Fibroblast of pulmonary artery (primary cell): ENCODE measurements at places on chromosomes 6 and 20.

DNA sequence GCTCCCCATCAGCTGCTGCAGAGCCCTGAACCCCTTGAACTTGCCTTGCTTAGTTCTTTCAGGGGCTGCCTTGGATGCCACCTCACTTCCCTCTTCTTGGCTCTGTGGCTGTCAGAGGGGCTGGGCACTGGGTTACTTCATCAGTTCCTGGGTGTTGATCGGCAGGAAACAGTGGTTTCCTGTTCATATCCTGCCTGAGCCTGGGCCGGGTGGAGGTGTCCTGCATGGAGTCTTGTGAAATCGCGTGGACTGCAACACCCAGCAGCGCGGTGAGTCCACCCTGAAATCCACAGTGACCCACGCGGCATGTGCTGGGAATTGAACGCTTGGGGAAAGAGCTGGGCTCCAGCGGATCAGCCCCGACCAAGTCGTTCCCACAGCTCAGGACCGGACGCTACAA lies 97.5 kb downstream of the CDH26 start:
- DNase-seq, result no peak

GRCh38 chr6:149918151-149918905 lies 4.6 kb downstream of the RAET1G start:
- no peak for DNase-seq

DNA sequence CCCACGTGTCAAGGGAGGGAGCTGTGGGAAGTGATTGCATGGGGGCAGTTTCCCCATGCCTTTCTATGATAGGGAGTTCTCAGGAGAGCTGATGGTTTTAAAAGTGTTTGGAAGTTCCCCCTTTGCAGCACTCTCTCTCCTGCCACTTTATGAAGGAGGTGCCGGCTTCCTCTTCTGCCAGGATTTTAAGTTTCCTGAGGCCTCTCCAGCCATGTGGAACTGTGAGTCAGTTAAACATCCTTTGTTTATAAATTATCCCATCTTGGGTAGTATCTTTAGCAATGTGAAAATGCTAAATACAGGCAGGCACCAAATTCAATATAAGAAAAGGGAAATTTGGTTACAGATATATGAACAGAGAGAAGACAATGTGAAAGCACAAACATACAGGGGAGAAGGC lies 96.4 kb upstream of the EPHA7 start:
- no peak for DNase-seq

GRCh38 chr20:34062570-34063482 lies 49.2 kb downstream of the EIF2S2 start:
- DNase-seq, result peak; percentile 28

GRCh38 chr20:7123457-7123856 lies 356.0 kb downstream of the BMP2 start:
- no peak for DNase-seq

DNA sequence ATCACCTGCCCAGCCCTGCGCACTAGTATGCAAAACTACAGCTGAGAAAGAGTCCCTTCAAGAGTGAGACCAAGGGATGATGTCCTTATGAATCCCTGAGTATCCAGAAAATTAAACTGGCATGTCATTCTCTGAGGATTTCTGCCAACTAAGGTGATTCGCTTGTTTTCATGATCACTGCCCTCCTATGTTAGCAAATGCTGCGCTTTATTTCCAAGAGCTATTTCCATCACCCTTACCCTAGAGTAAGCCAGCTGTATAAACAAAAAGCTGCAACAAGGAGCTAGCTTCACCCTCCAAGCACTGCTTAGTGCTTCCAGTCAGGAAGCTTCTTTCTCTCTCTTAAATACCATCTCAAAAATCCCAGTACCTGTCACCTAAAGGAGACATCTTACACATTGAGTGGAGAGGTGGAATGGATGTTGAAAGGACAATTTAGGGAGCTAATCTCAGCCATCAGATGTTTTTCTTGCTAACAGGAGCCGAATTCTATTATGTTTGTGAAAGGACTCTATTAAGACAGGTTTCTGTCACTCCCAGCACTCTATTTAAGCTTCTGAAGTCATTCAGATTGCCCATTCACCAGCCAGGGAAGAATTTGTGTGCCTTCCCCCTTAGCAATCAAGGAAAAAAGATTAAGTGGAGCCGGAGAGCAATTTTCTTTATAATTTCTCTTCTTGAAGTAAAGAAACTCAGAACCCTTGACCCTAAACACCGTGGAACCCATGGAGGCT lies 322.2 kb downstream of the NRN1 start:
- DNase-seq, result no peak

DNA sequence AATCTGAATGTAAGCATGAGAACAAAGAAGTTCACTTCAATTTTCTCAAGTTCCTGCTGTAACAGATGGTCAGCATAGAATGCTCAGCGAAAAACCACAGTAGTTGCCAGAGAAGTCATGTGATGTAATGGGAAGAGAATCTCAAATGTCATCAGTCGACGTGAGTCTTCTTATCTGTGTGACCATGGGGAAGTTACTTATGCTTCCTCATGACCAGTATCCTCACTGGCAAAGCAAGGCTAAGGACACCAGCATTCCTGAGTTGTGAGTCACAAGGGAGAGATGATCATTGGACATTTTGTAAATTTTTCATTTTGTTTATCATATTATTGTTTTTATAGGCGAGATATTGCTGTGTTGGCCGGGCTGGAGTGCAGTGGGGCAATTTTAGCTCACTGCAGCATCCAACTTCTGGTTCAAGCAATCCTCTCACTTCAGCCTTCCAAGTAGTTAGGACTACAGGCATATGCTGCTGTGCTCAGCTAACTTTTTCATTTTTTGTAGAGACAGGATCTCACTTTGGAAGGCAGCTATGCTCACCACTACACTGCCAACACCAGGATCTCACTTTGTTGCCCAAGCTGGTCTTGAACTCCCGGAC lies 21.9 kb downstream of the SGK1 start:
- DNase-seq, result peak; percentile 100

GRCh38 chr20:7057611-7058010 lies 290.1 kb downstream of the BMP2 start:
- DNase-seq, result no peak

- DNase-seq, result no peak
Measured at GRCh38 chr6:22027040-22027725, 269.7 kb downstream of the PRL start.
